ENCODE measurements at places on chromosomes 11 and 22. TPM values are rescaled to one million over a fixed set of nuclear protein-coding genes. Genes with fewer than 3 reads are reported as not detected.

DNA sequence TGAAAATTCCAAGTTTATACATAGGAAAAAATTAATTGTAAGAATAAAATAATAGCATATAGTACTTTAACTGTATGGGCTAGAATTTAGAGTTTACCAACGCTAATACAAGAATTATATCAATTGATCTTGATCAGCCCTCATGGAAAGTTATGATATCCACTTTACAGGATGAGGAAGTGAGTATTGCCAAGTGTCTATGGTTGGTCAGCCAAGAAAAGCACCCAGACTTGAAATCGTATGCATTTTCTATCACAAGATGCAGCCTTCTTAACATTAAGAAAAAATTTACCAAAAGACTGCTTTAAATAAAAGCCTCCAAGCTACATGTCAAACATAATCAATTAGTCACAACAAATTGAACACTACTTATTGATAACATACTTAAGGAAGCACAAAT is 53.0 kb downstream of the DDI1 start:
- DNase-seq, result no peak

DNA sequence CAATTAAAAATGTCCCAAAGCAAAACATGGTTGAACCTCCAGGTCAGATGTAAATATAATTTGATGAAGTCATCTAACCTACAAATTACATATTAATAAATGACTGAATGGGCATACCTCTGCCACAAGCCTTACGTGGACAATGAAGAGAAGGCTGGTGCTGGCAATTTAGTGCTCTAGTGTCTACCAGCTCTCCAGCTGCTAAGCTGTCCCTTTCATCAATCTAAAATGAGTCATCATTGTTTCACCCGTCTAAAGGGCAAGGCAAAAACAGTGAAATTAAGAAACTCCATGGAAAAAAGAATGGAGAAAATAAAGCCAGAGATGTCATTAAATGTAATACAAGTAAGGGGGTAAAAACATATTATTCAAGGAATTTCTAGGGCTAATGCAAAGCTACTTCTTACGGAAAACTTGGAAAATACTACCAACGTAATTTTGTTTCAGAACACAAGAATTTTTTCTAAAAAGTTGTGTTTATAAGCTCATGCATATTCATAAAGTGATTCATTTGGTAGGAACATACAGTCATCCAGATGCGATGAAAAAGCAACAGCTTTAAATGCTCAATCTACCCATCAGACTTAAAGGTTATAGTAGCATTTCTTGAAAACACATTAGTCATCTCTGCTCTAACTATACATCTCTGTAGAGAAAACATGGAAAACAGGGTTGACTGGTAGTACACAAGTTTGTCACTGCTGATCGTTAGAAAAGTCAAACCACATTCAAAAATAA is 71.5 kb downstream of the SIK3 start:
- no peak for DNase-seq

DNA sequence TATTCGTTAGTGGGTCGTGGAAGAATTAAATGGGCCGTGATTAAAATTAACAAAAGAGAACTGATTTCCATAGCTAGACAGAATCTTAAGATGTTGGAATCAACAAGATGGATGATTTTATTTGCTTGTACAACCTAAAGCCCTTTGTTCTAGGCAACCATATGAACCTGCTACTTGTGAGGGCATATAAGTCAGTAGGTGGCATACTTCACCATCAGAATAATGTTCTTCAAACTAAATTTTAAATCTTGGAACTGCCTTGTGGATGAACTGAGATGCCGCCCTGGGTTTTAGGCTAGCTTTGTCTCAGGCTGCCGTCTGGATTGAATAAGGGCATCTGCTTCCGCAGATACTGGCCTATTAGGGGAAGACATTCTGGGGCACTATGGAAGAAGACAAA is 40.9 kb downstream of the CSRP3 start:
- no peak for DNase-seq

DNA sequence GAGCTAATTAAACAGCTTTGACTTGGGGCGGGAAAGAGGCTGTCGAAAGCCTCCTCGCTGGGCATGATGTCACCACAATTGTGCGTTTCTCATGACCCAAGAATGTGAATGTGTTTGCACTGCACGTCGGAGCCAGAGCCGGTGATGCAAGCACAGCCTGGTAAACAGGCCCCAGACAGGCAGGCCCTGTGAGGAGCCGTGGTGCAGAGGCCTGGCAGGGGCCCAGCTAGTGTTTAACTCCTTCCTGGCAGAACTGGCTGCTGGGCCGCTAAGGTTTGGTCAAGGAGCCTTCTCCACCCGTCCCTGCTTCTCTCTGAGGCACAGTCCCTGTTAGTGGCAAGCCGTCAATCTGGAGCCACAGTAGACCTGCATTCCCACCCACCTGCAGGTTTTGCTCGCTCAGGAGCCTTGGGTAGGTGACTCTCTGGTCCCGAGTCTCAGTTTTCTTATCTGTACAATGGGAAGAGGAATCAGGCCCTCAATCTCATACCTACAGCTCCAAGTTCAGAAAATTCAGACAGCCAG is 25.4 kb upstream of the SMTN start:
- peak; percentile 95 for DNase-seq

The YAP1 gene
- total RNA-seq, result 164 TPM

Data from lower leg skin (tissue), 4 donors.